ENCODE measurements at places on chromosomes 6 and 20.

DNA sequence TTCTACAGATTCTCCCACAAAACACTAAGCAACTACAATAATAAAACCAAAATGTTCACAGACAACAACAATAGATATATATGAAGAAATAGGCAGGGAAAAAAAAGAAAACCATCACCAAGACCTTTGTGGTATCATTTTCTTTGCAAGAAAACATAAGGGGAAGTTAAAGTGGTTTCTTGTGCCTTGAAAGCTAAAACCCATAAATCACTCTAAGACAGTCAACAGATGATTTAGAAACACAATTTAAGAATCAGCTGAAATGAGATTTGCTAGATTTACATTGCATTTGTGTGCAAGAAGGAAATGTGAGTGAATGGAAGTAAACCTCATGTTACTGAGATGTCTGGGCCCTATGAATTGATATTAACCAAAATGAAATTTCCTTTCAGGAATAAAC is 1265.4 kb upstream of the GJE1 start:
- no peak for DNase-seq

- no peak for DNase-seq
These were observed 151.3 kb downstream of the CDC5L start for GRCh38 chr6:44538807-44539201.

- DNase-seq: no peak
These were observed 73.1 kb downstream of the QKI start for GRCh38 chr6:163487606-163488005.

DNA sequence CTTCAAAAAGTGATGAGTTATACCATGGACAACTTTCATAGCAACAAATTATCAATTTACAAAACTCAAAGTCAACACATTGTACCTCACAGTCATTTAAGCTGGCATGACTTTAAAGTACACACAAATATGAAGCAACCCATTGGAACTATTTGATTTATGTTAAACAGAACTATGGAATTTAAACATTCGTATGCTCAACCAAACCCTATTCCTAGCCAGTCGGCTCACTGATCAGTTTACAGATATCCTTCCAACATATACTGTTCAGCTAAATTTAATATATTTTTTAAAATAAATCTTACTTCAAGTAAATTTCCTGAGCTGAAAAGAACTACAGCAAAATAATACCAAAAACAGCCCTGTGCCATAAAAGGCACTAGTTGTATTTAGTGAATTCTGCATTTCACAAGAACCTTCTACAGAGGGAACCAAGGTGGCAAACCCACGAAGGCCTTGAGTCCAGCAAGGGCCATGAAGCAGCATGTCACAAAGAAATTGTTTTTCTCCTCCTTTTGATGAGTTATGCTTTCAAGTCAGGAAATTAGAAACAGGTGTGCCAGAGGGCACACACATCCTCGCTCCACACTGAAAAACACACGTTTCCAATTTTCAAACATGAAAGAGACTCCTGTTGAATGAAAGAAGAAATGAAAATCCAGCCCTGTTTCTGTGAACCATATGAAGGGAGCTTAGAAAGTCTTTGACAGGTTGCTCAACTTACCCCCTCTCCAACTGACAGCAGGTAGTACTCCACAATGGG is 122.8 kb downstream of the TASP1 start:
- no peak for DNase-seq

GRCh38 chr6:45870531-45870930 is 145.1 kb downstream of the CLIC5 start:
- DNase-seq: no peak

GRCh38 chr6:84340422-84340821 is 113.0 kb upstream of the CEP162 start:
- no peak for DNase-seq

GRCh38 chr6:91376686-91377085 is 789.8 kb upstream of the MAP3K7 start:
- DNase-seq: no peak

GRCh38 chr20:62822788-62823651 is 6.2 kb downstream of the COL9A3 start:
- DNase-seq: no peak

DNA sequence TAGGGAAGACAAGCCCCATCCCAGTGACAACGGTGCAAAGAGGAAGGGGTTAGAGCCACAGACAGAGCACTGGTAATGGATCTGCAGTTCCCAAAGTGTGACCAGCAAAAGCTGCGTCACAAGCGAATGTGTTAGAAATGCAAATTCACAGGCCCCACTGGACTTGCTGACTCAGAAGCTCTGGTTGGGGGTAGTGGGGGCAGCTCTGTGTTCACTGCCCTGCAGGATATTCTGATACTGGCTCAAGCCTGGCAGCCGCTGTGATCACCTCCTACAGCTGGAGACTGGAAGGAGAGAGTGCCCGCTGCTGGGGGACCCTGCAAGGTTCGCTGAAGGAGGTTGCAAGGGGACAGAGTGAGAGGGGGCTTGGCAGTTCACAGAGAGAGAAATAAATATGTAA is 179.7 kb upstream of the CDH4 start:
- DNase-seq: no peak

GRCh38 chr6:19660123-19660910 is 176.9 kb upstream of the ID4 start:
- DNase-seq: no peak

GRCh38 chr6:131427434-131428058 is 145.5 kb upstream of the ARG1 start:
- no peak for DNase-seq

DNA sequence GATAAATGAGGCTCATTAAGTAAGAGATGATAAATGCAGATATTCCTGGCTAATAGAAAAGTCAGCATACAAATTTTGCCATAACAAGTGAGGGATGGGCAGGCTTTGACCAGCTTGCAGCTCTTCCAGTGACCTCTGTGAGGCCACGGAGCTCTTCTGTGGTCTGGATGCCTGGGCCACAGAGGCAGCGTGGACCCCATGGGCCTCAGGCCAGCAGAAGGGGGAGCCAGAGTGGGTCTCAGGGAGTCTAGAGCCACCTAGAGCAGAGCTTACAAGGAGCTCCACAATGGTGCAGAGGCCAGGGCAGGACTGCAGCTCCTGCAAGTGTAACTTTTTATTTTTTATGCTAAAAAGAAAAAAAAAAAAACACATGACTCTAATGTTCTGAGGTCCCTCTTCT is 165.1 kb downstream of the ARID1B start:
- no peak for DNase-seq

DNA sequence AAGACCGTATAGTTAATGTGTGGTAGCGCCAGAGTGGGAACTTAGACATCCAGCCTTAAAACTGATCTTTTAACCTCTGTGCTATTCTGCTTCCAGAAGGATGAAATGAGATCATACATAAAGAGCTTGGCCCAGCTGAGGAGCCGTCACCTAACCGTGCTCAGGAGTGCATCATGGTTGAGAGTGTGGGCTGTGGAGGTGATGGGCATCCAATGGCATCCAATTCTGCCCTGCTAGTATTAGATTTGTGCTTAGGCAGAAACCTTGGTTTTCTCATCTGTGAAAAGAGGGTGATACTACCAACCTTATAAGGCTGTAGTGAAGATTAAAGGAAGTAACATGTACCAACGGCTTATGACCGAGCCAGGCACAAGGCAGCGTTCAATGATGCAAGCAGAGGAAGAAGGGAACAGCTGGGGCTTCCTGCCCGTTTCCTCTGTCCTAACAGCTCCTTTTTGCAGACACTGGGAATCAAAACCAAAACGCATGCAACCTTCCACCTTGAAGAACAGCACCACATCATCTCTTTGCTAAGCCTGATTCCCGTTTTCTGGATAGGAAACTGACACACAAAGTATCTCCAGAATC is 1.3 kb downstream of the SLC22A16 start:
- DNase-seq: no peak

DNA sequence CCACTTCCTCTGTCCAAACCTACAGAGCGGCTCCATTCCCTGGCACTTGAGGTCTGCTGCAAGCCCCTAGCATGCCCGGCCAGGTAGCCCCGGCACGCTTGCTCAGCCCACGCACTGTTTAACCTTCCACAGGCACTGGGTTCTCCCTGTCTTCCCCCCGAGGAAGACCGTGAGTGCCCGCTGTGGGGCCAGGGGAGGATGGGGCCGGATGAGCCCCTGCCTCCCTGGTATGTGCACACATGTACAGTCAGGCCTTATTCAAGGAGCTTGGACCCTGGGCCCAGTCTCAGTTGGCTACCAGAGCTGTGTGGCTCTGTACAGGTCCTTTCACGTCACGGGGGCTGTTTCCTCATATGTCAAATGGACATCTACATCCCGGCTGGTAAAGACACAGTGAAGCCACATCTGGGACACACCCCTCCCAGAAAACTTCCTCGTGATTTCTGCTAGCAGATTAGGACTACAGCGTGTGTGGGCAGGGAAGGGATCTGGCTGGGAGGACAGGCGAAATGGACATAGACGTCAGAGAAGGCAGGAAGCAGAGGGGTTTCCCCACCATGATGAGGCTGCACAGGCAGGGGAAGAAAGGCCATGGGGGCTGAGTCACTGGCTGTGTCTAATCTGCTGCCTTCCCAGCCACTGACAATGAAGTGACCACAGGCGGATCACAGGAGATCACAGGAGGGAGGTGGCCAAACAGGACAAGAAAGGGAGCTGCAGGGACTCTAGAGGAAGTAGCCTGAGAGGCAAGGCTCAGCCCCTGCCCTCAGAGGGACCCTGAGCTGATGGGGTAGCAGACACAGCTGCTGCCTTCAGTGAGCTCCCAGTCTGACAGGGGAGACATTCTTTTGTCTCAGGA is 62.9 kb downstream of the MRPL14 start:
- no peak for DNase-seq

DNA sequence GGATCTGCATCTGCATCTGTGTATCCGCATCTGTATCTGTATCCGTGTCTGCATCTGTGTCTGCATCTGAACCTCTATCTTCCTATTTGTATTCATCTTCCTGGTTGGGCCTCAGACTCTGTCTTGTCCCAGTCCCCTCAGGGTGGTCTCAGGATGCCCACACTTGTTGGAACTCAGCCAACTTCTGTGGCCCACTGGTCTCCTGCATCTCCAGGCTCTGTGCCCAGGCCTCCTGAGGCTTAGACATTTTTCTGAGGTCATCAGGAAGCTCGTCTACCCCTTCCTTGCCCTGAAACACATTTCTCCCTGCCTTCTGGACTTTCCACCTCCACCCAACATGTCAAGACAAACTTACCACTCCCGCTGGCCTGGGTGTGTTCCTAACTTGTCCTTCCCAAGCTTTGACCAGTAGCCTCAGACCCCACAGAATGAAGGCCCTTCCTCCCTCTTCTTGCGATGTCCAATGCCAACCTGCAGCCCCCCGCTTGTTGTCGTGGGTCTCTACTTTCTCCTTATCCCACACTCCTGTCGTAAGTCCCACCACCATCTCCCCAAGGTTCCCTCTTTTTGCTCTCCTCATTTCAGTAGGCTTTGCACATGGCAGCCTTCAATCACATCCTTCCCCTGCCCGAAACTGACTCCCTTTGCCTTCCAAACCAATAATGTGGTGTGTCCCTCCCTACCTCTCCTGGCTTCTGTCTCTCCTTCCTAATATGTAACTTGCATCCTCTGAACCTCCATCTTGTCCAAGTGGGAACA is 176.5 kb downstream of the DLL1 start:
- no peak for DNase-seq

DNA sequence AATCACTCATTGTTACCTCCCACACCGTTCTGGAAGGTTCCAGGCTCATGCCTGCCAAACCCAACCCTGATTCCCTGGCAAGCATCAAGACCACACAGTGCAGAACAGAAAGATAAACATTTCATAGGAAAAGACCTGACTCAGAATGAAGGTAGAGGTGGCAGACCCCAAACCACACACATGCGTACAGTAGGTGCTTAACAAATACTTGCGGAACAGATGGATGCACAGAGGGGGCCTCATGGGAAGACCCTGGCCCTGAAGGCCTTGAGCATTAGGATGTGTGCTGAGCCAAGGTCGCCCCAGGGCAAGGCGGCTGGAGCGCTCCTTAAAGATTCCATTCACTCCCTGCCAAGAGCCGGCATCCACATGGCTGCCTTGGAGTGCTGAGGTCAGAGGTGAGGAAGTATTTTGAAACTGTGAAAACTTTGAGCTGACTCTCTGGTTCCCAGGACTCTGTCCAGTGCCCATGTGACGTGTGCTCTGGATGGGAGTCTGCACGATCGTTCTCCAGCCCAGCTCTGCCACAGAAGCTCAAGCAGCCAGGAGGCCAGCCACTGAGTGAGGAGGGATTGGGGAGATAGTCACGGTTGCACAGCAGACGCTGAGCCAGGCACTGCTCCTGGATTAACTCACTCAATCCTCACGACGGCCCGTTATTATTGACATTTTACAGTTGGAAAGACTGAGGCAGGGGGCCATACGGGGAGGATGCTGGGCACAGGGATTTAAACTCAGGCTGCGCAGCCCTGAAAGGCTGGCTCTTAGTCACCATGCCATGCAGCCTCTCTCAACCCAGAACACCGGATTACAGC is 65.5 kb upstream of the AFDN start:
- no peak for DNase-seq

- DNase-seq: no peak
These were observed 102.8 kb downstream of the MOXD1 start for GRCh38 chr6:132298344-132298949.
